SK-N-DZ (cell line): ENCODE measurements at places on chromosomes 7 and 10.

- DNase-seq, result no peak
Observed at GRCh38 chr7:155694851-155695250, 50.4 kb downstream of the RBM33 start.

DNA sequence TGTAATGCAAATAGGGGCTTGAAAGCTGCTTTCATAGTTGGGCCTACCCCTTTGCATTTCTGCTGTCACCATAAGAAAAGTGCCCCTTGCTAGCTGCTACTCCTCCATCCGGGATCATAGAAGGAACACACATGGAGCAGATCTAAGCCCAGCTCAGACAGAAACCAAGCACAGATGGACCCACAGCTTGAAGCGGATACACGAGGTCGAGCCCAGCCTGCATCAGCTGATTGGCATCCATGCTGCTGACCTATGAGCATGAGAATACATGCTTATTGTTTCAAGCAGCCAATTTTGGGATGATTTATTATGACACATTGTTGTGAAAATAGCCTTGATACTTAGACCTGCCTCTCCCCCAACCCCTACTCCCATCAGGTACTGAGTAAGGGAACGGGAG is 109.2 kb downstream of the ZNF467 start:
- no peak for DNase-seq

DNA sequence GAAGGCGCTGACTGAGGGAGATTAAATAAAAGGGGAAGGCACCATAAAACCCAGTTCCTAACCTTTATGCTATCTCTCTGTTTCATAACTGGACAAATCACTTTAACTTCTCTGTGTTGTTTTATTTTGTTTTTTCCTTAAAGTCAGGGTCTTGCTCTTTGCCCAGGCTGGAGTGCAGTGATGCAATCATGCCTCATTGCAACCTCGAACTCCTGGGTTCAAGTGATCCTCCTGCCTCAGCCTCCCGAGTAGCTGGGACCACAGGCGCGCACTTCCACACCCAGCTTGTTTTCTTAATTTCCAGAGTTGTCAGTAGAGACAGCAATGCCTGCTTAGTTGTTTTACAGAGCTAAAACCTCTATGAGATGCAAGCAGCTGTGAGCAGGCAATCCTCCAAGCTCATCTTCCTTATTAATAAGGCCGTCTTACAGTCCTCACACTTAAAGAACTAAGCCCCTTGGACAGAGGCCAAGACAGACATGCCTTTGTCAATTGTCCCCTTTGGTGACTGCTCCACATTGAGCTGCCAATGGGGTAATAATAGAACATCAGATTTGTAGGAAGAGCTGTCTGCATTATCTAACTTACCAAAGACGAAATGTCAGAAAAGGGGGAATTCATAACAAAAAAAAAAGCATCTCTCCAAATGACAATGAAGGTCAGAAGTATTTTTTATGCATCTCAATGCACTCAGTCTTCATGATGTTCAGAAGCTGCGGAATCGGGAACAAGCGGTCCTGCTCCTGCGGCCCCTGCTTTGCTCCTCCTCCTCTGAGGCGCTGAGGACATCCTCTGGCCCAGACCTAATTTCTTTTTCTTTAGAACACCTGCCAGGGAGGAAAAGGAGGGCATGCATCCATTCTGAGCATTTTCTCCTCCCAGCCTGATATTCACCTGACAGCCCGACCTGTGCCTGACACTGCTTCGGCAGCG is 62.7 kb upstream of the RNF32 start:
- no peak for DNase-seq

DNA sequence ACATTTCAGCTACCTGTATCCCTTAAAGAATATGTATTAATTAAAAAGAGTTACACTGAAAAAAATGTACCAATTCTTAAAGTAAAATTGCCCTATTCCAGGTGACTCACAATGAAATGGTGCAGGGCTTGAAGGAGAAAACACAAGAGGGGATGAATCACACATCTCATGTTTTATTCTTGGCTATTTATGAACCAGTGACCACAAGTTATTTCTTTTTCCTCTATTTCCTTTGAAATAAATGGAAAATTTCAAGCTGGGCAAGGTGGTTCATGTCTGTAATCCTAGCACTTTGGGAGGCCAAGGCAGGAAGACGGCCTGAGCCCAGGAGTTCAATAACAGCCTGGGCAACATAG is 106.8 kb downstream of the UBE2H start:
- no peak for DNase-seq
